ENCODE measurements at places on chromosomes 16 and 17.

DNA sequence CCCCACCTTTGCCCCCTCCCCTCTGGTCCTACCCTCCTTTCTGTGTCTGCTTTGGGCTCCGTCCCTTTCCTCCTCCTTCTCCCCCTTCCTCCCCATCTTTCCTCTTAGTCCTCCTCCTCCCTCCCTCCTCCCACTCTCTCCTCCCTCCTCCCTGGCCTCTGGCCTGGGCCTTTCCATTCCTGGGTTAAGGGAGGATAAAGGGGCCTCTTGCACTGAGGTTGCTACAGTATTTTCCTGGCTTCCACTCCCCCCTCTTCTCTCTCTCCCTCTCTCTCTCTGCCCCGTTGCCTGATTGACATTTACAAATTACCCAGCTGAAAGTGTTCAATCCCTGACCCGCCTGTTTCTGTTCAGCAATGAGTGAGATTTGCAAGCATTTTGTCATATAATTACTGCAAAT is 44.0 kb downstream of the MRM1 start:
- no peak for DNase-seq

DNA sequence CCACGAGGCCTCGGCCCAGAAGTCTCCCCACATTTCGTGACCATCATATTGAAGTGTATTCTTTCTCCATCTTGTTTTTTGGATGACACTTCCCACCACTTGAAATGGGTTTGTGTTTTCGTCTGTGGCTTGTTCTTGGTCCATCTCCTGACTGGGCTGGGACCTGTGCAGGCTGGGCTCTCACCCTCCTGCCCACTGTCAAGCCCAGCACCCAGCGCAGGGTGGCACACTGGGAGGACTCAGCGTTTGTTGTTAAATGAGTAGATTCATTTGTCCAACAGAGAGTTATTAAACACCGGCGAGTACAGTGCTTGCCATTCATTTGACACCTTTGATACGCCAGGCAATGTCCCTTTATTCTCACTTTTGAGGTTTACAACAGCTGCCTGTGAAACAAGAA is 22.6 kb downstream of the NT5M start:
- no peak for DNase-seq

GRCh38 chr17:15048381-15048780 is 216.7 kb downstream of the PMP22 start:
- no peak for DNase-seq

DNA sequence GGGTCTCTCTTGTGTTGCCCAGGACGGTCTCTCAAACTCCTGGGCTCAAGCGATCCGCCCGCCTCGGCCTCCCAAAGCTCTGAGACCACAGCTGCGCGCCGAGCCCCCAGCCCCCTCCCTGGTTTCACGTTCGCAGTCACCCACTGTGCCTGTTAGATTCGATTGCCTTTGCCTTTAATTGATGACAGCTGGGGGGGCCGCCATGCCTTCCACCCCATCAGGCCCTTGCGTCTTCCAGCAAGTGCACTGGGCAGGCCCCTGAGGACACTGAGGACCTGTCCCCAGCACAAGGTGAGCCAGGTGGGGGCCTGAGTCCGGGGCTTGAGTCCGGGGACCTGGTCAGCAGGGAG is 3.3 kb downstream of the IGFALS start:
- DNase-seq, result no peak

DNA sequence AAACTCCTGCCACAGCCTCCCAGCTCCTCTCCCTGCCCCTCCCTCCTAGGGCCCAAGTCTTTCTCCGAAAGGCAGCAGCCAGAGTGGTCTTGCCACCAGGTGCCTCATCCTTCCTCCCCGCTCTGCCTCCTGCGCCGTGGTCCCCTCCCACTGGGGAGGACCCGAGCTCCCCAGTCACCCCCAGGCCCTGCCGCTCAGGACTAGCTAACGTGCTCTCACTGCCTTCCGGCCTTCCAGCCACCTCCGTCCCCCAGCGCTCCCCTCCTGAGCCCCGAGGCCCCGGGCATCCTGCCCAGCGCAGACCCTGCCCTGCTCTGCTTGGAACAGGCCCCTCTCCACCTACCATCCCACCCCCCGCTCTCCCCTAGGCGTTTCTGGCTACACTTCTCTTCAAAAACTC is 19.4 kb upstream of the COL1A1 start:
- no peak for DNase-seq

DNA sequence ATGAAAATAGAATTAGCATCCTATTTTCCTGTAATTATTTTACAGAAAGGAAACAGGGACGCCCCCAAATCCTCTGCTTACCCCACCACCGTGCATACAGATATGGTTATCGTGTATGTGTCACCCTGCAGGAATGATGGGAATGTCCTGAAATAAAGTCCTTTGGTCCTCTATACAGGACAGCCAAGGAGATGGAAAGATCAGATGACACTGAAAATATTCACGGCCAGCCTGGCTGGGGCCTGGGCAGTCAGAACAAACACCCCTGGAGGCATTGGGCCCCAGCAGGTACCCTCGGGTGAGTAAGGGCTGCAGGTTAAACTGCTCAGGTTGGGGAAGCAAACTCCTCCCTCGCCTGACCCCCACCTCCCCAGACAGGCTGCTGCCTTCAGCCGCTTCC is 368.0 kb downstream of the FOXL1 start:
- no peak for DNase-seq

Measured in PC-9 (cell line).